GM23338 (cell line): ENCODE measurements at places on chromosomes 1 and 21. TPM values are rescaled to one million over a fixed set of nuclear protein-coding genes. Genes with fewer than 3 reads are reported as not detected.

TTLL10 gene
- total RNA-seq = 0.45 TPM in 1 of 2 replicates, not detected in the other

RHOU gene
- total RNA-seq = 3.7 and 4.4 TPM in 2 replicates

GRCh38 chr21:45110873-45111624 is 36.7 kb downstream of the ADARB1 start:
- no peaks in the 10 kb centered on the region for H3K36me3 ChIP-seq
- DNase-seq = no peak
- H3K4me3 ChIP-seq = no peak overlapping the region
- H3K4me1 ChIP-seq = no peaks in the 10 kb centered on the region
- no peaks in the 10 kb centered on the region for H3K27me3 ChIP-seq

GRCh38 chr21:41956926-41957729 is 3.3 kb upstream of the C2CD2 start:
- DNase-seq = no peak
- H3K36me3 ChIP-seq = no peaks in the 10 kb centered on the region
- no peak overlapping the region for H3K27ac ChIP-seq
- H3K4me1 ChIP-seq = peaks cover 7% of the 10 kb centered on the region
- no peak overlapping the region for H3K4me3 ChIP-seq
